ENCODE measurements at places on chromosomes 5 and 9.

GRCh38 chr9:89527084-89527483 lies 29.2 kb upstream of the SEMA4D start:
- no peak for DNase-seq

DNA sequence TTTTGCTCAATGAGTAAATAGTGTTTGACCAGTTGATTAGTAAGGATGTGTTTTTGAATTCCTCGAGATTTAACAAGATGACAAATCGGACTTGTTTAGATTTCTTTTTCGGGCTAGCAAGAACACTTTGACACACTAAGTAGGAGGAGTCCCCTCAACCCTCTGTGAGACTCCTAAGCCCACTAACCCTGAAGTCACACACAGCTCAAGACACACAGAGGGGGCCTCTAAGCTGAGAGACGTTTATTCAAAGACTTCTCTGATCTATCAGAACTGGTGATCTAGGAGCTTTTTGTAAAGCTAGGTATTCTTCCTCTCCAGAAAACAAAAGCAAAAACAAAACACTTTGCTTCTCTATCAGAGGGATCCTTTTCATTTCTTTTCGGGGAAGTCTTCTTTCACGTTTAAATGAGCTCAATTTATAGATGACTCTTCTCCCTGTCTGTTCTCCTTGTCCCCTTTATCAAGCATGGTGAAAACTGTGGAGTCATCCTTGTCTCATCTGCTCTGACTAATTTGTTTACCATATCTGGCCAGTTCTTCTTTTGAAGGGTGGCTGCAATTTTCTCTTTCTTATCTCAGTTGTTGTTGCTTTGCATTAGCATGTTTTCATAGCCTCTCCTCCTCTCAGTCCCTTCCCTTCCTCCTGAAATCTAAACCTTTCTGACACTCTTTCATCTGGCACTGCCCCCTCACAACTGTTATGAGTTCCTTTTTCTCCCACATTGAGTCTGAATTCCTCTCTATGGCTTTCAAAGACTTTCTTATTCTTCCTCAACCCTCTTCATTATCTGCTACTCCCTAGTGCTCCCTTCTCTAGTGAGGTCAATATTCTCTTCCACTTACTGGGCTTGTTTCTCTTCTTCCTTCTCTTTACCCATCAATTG lies 68.5 kb upstream of the RAI14 start:
- peak; percentile 62 for DNase-seq

DNA sequence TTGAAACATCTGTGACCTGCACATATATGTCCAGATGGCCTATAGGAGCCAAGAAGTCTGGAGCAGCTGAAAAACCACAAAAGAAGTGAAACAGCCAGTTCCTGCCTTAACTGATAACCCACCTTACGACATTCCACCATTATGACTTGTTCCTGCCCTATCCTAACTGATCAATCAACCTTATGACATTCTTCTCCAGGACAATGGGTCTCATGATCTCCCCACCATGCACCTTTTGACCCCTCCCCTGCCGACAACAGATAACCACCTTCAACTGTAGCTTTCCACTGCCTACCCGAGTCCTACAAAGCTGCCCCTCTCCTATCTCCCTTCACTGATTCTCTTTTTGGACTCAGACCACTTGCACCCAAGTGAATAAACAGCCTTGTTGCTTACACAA lies 233.8 kb downstream of the CCDC171 start:
- DNase-seq, result no peak

DNA sequence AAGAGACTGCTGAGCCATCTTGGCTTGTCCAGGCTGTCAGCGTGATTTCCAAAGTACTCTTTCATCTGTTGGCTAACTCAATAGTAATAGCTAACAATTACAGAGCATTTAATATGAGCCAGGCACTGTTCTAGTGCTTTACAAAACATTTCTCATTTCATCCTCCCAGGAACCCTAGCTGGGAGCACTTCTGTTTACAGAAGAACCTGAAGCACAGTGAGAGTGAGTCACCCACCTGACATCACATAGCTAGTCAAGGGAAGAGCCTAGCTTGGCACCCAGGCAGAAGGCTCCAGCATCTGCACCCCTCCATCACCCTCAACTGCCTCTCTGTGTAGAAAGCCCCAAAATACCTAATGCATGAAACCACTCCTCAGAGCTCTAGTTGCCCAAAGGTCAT lies 57.5 kb upstream of the IQGAP2 start:
- DNase-seq, result no peak

DNA sequence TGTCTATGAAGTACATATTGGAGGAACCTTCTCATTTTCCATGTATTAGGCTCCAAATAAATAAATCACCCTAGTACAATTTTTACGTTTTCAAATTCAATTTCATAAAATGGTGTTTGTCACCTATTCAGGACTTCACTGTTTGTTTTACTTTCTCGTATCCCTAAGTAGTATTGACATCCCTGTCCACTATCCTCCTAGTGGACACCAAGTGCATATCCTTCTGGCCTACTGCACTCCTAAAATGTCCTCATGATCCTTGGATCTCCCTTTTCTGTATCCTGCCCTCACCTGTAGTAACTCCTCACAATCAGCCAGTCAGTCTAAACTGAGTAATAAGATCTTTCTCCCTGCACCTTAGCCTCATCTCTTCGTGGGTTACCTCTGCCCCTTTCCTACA lies 539.9 kb downstream of the DMRTA1 start:
- no peak for DNase-seq

DNA sequence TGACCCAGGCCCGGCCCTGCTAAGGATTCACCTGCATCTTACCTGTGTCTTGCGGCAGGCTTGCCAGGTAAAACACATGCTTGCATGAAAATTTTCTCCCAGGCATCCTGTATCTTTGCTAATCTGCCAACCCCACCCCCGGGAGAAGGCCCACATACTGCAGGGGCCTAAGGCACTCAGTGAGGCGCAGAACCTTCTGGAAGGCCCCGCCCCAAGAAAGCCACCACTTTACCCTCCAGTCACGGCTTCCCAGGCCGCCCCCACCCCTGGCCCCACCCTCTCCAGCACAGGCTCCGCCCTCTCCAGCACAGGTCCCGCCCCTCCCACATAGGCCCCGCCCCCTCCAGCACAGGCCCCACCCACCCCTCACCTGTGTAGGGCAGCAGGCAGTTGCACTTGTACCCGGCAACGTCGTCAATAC lies 29.8 kb upstream of the SEC16A start:
- DNase-seq, result no peak

DNA sequence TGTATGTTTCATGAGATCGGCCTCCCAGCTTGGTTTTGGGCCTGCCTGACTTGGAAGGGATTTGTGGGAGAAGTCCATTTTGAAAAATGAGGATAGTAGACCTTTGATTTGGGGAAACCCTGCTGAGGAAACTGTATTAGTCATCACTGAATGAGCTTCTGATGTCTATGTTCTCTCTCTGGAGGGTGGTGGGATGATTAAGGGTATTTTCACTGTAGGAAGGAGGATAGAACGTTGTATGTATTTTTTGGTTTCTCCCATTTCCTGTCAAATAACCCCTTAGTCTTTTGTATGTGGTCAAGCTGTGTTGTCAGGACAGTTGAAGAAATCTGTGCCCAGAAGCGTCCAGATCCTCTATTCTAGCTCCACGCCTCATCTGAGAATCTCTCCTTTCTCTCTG lies 151.9 kb downstream of the INSYN2B start:
- DNase-seq, result peak; percentile 31

DNA sequence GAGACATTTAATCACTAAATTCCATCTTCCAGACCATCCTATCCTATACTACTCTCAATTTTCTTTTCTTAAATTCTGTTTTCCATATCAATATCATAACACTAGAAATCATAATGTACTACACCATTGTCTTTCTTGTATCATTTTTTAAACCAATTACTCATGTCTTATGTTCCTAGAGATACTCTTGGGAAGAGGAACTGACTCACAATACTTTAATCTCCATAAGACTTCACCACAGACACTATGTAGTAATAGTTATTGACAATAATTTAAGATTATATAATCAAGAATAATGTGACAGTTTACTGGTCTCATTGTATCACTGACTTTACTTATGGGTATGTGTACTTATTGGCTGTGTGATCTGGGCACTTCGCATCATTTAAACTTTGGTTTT lies 43.8 kb downstream of the PCDHGC5 start:
- no peak for DNase-seq

GRCh38 chr5:171162165-171162564 lies 146.9 kb upstream of the TLX3 start:
- no peak for DNase-seq

- no peak for DNase-seq
These were observed 8.1 kb downstream of the PRDM12 start for GRCh38 chr9:130672466-130672865.

DNA sequence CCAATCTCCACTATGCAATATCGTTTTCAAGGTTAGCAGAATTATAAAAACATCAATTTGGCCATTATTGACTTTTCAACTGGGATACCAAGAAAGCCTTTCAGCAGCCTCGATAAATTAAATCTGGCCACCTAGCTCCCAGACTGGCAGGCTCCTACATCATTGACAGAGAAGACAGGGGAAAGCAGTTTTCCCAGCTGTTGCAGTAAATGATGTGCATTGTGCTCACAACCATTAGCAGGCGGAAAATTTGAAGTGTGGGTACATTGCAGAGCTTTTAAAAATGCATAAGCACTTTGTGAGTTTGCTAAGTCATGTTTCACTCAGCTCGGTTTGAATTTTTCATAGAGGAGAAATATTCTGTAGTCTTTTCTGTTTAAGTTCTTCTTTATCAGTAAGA lies 297.9 kb downstream of the KCTD16 start:
- peak; percentile 30 for DNase-seq

DNA sequence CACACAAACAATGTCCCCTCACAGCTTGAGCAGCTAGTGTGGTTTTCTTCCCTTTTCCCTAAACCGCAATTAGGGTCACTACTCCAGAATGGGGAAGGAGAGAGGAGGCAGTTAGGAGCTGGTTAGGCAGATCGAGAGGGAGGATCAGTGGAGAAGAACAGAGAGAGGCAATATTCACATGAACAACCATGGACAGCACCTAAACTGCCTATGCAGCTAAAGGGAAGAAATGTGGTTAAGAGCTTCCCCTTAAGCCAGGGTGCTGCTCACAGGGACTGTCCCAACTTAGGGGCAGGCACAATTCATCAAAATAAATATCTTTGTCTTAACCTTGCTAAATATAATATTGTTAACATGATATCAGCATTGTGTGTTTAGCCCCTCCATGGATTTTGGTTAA lies 359.3 kb upstream of the CDH18 start:
- no peak for DNase-seq

GRCh38 chr5:137833463-137833862 lies 34.2 kb upstream of the MYOT start:
- DNase-seq, result peak; percentile 96

DNA sequence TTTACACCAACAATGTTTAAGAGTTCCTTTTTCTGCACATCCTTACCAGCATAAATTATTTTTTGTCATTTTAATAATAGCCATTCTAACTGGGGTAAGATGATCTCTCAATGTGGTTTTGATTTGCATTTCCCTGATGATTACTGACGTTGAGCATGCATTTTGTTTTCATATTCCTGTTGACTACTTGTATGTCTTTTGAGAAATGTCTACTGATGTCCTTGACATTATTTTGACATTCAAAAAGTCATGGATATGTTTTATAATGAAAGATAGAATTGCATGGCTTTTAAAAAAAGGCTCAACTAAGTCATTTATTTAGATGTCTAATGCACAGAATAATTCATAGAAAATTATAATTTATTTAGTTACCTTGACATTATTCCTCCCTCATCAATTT lies 381.6 kb upstream of the C9orf72 start:
- DNase-seq, result no peak

GRCh38 chr5:95609711-95610110 lies 10.2 kb upstream of the GPR150 start:
- DNase-seq, result no peak

DNA sequence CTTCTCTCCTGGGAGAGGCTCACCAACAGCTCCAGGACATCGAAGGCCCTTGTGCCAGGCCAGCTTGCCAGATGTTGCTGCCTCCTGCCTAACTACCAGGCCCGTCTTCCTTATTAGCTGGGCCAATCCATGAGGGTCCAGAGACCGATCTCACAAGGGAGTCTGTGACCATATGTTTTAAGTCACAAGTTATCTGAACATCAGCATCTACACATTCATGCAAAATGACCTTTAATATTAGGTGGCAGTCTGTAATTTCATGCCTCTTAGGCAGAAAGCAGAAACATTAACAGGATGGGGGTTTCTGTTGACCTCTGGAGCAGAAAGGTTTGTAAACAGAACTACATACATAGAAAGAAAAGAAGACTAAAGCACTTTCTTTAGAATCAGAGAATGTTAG lies 75.1 kb upstream of the SLC25A51 start:
- DNase-seq, result no peak

DNA sequence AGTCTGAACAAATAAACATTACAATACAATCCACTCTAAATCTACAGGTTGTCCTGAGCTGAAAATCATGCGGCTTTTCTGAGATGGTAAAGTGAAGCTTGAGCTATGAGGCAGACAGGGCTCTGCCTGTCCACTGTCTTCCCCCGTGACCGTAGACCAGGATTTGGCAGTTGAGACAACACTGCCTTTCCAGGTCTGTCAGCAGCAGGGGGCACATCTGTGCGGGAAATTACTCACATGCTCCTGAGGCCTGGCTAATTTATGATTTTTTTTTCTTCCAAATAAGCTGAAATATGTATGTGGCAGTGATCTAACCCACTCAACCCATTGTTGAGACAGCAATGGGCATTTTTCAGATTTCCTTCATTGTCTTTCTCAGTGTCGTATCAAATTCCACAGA lies 307.9 kb downstream of the FBXL7 start:
- DNase-seq, result peak; percentile 54

All from astrocyte (in vitro differentiated cells and primary cell).